ENCODE measurements at places on chromosomes 6 and 20.
A peak's percentile ranks its signal among the peaks of the same experiment; 100 is the strongest.

- no peak for DNase-seq
These were observed 1.7 kb downstream of the ASIP start for GRCh38 chr20:34242879-34243278.

DNA sequence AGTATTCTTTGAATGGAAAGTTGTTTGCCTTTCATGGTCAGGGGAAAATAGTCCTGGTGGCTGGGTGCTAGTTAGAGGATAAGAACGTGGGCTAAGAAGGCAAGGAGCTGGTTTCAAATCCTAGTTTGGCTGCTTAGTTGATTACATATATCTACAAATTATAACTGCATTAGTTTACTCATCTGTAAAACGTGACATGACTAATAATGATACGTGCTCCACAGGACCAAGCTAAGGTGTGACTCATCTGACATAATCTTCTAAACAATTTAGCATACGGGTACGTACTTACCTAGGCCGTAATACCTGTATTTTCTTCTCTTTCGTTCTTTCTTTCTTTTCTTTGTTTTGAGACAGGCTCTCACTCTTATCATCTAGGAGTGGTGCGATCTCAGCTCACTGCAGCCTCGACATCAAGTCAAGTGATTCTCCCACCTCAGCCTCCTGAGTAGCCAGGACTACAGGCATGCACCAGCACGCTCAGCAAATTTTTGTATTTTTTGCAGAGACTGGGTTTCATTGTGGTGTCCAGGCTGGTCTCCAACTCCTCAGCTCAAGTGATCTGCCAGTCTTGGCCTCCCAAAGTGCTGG lies 1274.2 kb upstream of the GJE1 start:
- DNase-seq: no peak

DNA sequence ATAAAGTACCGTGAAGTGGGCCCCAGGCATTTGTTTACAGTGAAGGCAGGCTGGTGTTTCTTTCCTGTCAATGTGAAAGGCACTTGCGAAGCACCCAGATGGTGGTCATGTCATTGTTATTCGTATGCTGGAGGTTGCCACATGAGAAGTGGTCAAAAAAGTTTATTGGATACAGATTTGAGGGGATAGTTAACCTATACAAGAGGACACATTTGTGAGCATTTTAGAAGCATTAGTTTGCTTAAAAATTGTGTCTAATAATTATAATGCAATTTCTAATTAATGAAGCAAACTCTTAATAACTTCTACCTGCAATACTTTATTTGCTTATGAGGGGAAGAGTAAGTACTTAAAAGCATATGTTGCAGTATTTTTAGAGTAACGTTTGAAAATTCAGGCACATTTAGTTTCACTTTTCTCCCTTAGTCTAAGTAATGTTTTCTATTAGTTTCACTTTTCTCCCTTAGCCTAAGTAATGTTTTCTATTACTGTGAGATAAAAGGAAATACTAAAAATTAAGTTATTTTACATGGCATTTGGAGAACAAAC lies 120.7 kb upstream of the CLDN20 start:
- peak; percentile 17 for DNase-seq

- no peak for DNase-seq
These were observed 348.7 kb upstream of the MANEA start for GRCh38 chr6:95228636-95229035.

DNA sequence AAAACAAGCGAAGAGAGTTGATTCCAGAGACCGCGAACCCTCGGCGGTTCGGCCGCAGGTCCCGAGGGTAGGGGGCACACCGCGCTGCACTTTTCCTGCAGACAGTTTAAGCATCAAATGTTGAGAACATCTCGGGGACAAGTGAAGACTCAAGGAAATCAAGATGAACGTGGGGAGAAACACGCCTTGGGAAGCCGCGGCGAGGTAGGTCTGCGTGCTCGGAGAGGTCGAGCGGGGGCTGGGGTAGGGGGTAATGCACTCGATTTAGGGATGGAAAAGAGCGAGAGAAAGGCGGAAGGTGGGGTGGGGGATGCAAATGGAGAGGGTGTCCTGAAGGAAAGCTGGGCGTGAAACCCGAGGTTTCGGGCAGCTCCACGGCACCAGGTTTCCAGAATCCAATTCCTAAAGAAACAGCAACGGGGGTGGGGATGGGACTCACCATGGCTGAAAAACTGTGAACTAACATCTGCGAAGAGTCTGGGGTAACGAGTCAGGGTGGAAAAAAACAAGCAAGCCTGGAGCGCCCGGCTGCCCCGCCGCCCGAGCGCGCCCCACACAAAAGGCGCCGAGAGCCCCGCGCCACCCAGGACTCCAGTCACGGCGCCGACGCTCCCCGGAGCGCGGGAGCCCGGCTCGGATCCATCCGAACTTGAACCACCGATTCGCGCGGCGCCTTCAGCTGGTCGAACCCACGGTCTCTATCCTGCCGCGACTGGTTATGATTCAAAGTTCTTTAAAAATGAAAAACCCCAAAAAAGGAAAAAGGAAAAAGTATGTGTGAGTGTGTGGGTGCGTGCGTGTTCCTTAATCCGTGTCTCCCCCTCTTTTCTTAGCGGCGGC lies 3.5 kb downstream of the TFAP2A start:
- DNase-seq: no peak

DNA sequence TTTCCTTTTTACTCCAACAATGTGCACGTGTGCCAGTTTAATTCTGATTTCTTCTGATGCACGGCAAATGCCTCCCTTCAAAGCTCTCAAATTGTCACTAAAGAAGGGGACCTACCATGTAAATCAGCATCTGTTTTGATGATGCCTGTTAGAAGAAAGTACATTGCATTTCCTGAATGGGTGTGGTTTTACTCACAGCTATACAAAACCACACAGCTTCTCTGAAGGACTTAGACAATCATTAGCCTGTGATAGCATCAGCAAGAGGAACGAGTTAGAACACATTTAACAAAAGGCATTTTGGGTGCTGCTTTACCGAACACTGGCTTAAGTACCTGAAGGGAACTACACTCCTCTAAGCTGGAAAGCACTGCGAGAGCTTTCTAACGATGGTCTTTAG lies 109.4 kb downstream of the ATXN1 start:
- peak; percentile 22 for DNase-seq

- DNase-seq: no peak
These were observed 8.5 kb upstream of the GDF5 start for GRCh38 chr20:35446356-35447078.

DNA sequence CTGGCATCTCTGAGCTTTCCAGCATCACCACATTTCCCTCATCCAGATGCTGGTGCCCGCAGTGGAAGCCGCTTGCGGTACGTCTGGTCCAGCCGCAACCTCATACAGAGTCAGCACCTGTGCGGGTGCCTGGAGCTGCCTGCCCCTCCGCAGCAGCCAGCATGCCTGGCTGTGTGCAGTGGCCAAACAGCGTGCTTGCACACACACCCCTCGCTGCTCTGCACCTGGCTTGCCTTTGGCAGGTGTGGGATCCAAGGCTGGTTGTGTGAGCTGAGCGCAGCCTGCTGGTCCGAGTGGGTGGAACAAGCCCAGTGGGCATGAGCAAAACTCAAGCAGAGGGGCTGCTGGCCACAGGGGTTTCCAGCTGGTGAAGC lies 3.1 kb upstream of the HINT3 start:
- DNase-seq: no peak

DNA sequence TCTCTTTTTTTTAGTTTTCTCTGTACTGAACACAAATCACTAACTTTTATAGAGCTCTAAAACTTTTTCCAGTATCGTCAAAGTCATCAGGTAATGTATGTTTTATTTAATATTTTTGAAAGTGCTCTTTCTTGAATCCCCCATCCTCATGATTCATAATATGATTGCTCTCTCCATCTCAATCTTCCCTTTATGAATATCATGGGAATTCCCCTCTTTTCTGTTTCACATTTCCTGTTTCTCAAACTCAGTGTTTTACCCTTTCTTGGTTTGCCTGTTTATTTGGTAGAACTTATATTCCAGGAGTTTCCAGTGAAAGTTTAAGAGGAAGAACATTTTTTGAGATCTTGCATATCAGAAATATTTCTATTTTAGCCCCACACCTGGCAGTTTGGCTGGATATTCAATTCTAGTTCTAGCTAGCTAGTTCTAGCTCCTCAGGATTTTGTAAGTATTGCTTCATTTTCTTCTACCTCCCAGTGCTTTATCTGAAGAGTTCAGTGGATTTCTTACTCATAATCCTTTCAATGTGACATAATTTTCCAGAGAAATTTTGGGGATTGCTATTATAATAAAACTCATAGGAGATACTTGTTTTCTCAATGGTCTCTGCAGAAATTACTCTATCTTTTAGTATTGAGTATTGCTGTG lies 6.1 kb upstream of the C6orf58 start:
- DNase-seq: no peak

DNA sequence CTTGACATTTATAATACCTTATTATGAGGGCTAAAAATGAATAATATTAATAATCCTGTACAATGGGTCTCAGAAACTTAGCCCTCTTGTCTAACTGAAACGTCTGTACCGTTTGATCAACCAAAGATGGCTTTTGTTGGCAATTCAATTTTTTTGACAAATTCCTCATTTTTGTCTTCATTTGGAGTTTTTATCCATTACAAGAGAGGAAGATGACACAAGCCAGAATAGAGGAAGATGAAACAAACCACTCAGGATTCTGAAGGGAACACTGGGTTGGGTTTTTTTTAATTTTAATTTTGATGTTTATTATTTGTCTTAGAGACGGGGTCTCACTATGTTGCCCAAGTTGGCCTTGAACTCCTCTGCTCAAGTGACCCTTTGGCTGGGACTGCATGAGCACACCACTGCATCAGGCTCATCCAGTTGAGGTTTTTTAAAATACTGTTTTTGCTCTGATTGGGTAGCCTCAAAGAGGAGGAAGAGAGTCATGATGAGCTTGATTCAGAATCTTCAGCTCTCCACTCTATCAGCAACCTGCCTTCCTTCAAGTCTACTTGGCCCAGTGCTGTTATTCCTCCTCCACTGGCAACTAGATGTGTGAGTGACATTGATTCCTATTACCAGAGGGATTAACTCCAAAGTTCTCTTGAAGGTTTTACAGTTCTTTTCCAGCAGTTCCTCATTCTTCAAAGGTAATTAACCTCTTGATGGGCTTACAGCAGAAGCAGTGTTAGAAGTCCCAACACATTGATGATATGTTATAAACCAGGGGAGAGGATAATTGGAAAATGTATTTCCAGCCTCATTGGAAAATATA lies 71.3 kb downstream of the ATXN1 start:
- DNase-seq: peak; percentile 2

GRCh38 chr20:10550204-10551118 lies 115.4 kb downstream of the SLX4IP start:
- peak; percentile 60 for DNase-seq

DNA sequence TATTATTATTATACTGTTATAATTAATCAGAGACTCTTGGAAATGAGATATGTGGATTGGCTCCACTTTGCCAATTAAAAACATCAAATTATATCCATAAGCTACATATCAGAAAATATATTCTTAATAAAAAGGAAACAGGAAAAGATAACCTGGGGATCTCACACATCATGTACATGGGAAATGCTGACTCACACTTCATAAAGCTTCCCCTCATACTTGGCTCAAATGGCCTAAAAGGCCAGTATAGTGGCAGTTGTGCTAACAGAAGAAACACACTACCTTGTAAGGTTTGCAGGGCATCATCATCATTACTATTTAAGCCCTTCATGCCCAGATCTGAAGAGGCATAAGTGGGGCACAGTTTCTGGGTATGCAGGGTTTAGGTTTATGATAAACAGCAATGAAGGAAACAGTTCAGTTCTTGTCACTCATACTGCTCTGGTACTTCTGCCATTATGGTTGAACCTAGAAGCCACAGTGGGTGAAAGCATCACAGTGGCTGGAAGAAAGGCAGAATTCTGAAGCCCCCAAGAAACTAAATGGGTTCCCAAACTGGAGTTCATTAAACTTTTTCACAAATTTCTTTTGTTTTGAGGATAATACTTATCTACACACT lies 60.6 kb downstream of the BTBD9 start:
- no peak for DNase-seq

DNA sequence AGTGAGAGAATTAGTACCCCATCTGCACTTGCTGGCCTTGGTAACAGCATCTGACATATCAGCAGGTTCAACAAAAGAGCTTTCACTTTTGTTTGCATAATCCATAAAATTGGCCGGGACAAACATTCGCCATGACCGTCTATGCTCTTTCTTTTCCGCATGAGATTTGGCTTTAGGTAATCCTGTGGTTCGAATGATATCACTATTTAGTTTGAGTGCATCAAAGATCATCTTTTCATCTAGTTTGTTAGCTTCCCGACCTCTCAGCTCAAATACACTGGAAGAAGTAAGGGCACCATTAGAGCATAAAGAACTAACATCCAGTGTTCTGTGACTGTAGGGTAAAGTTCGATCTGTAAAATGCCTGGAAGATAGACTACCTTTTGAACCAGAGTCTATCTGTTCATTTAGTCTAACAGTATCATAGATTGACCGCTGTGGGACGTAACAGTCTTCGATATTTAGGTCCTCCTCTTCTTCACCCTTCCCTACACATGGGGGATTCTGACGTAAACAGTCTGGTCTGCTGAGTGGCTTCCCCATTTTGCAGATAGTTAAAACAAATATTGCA lies 101.6 kb downstream of the DST start:
- no peak for DNase-seq

GRCh38 chr6:169843991-169844390 lies 92.6 kb downstream of the ERMARD start:
- no peak for DNase-seq

DNA sequence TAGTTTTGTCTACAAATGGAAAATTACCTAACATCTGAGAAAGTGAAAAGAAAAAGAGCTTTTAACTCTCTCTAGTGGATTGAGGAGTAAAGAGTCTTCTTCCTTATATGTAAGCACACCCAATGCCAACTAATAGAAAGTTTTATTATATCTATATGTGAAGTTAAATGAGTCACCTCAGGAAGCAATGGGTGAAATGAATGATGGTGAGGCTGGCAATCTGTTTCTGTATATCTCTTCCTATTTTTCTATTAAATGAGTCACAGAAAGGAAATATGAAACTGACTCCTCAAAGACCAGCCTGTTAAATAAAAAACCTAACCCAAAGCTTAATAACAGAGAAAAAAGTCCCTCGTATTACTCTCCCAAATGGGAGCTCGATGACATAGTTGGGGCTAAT lies 71.3 kb downstream of the OTOR start:
- DNase-seq: no peak

- DNase-seq: no peak
These were observed 114.2 kb upstream of the PHACTR1 start for GRCh38 chr6:12602342-12602741.

- no peak for DNase-seq
These were observed 3.8 kb downstream of the DDR1 start for GRCh38 chr6:30887901-30888815.

- DNase-seq: peak; percentile 54
These were observed 61.5 kb downstream of the TRAM2 start for GRCh38 chr6:52515219-52515960.

- no peak for DNase-seq
These were observed 55.8 kb upstream of the SCML4 start for GRCh38 chr6:107879941-107880340.

- no peak for DNase-seq
These were observed 4.5 kb upstream of the TCEA2 start for GRCh38 chr20:64058536-64058935.
